ENCODE measurements at places on chromosomes 7 and 10.

- DNase-seq = no peak
Measured at GRCh38 chr7:81611040-81611439, 158.8 kb downstream of the HGF start.

DNA sequence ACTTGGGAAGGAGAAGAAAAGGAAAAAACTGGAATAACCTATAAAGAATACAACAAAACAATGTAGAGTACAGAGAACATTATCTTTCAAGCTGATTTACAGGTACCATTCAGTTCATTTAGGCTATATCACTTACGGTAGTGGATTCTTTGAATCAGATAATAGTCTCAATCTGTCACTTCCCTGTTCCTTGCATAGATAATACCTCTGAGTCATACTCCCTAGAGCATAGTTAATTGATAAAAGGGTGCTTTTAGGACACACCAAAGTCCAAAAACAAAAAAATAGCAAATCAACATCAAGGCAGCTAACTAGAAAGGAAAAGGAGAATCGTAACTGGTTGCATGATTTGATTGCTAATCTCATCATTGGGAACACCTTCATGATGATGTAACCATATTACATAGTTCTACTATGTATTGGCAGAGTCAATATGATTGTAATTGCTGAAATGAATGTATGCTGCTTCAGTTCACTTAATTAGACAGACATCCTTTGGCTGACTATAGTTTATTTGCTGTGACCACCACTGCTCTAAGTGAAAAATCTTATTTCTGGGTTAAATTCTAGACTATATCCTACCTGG, 844.4 kb downstream of the GATA3 start:
- no peak for DNase-seq

GRCh38 chr7:131583430-131583829, 27.0 kb upstream of the PODXL start:
- no peak for DNase-seq

DNA sequence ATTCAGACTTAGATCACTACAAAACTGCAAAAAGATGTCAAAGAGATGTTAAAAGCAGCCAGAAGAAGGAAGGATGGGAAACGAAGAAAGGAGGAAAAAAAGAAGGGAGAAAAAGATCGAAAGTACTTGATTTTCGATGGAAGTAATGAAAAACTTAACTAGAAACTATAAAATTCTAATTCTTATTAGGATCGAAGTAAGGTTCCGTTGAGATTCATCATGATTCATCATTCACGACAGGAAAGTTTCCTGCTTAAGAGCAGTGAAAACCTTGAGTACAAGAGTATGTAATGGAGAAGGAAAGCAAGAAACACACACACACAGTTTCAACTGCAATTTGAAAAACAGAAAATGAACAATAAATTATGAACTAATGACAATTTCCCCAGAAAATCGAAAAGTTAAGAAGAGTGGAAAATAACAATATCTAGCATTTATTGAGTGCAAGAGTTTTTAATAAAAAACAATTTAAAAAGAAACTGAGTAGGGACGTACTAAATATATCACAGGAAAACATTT, 1.1 kb upstream of the ING3 start:
- no peak for DNase-seq

DNA sequence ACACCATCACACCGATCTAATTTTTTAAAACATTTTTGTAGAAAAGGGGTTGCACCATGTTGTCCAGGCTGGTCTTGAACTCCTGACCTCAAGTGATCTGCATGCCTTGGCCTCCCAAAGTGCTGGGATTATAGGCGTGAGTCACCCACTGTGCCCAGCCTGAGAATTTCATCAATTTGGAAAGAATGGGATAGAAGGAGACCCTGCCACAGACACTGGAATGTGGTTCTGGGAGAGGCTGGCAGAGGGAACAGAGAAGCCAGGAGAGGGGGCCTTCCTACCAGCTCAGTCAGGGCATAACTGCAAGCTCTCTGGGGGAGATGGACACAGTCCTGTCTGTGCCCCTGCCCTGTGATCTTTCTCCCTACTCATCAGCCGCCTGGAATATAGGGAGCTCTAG, 42.1 kb upstream of the MKRN1 start:
- DNase-seq = no peak

DNA sequence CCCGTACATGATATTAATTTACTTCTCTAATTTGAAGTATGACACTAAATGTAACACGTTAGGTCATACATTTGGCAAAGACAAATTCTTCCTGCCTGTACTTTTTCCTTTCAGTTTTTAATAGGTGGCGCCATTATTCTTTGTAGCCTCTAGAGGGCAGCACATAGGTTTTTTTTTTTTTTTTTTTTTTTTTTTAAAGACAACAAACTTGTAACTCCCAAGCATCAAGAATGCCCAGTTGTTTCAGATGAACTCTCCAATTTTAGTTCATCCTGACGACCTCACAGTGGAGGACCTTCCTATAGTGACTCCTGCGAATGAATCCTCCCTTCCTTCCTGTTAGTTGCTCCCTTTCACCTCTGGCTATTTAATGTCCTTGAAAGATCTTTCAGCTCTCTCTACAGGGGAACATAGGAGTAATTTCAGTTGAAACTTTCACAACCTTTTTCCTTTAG, 139.3 kb upstream of the HDAC9 start:
- DNase-seq = peak; percentile 34

DNA sequence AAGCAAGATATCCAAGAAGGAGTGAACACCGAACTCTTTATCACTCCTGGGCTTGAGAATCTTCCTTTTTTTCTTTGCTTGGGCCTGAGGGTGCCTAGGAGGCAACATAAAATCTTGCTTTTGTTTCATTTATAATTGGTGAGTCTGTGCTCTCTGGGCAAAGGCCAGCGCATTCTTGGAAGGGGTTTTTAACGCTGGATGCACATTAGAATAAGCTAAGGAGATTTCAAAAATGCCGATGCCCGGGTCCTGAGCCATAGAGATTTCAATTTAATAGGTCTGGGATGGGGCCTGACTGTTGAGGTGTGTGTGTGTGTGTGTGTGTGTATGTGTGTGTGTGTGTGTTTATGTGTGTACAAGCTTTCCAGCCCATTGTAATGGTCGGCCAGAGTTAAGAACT, 62.0 kb upstream of the SORCS3 start:
- DNase-seq = no peak

- no peak for DNase-seq
Measured at GRCh38 chr10:102919992-102920739, 2.1 kb downstream of the CNNM2 start.

GRCh38 chr7:70582927-70583895, 548.7 kb upstream of the GALNT17 start:
- DNase-seq = no peak

GRCh38 chr10:850093-850492, 81.4 kb downstream of the LARP4B start:
- DNase-seq = no peak

GRCh38 chr7:113561446-113561845, 357.4 kb downstream of the PPP1R3A start:
- DNase-seq = no peak

- DNase-seq = no peak
Measured at GRCh38 chr10:51170518-51171245, 96.4 kb downstream of the PRKG1 start.

DNA sequence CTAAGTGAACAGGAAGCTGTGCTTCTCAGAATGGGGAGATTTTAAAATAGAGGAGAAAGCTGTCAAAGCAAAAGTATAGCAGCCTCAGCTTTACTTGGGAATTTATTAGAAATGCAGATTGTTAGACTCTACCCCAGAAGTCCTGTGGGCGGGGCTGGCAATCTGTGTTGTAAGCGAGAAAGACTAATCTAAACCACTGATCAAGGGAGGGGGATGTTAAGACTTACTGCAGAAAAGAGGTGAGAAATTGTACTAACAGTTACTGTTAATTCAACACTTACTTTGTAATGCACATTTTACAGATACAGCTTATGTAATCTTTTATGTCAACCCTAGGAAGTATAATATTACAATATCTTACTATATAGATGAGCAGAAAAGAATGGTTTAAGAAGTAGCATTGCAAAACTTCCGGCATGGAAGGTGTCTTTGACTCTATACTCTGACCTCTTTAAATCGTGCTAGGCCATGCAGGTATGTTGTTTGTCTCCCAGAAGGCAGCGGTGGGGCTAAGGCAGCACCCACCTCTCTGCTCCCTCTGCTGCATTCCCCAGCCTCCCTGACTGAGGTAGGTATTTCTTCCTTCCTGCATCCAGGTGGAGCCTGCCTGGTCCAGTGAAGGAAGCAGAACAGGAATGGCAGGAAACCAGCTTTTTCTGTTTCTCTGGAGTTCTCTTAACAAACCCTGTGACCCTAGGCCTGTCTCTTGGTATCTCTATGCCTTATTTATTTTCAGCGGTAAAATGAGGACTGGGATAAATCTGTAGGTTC, 462.2 kb downstream of the AUTS2 start:
- DNase-seq = no peak

- DNase-seq = no peak
Measured at GRCh38 chr7:133815611-133816210, 311.4 kb upstream of the LRGUK start.

DNA sequence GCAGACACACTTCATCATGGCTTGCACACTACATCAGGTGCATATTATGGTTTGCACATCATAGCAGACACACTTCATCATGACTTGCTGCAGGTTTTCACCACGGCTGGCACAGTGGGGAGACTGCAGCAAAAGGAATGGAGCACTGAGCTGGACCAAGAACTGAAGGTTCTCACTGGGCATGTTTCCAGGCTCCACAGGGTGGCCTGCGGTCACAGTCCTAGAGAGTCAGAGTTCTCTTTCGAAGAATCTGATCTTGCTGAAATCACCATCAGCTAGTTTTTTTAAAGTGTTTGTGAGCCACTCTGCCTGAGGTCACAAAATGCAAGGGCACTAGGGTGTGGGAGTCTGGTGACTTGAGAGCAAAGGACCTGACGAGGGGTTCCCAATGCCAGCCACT, 140.4 kb upstream of the NPY start:
- no peak for DNase-seq

DNA sequence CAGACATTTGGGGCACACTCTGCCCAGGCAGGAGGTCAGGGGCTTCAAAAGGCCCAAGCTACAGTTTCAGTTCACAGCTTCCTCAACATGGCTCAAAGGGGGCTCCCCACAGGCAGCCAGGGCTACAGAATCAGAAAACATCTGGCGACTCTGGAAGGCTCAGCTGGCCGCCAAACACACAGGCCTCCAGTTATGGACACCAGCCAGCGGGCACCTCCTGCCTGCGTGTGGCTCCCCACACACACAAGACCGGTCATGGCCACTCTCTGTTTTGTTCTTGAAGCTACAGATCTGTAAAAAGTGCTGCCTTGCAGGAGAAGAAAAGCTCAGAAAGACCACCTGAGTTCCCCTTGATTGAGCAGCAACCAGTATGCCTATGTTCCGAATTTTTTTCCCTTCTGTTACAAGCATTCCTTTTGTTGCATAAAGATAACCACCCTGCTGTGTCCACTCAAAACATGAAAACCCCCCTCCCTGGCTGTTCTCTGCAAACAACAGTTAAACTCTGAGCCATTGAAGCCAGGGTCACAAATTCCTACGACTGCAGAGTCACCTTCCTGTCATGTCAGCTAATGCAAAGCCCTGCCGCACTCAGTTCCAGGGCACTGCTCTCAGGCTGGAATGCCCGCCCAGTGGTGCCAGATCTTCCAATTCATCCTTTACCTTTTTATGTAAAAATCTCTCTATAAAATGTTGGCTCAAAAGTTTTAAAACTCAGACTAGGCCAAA, 33.6 kb downstream of the VSTM4 start:
- DNase-seq = no peak

GRCh38 chr7:133303931-133304330, 51.1 kb downstream of the EXOC4 start:
- DNase-seq = no peak

- DNase-seq = no peak
Measured at GRCh38 chr10:121591186-121591585, 7.1 kb downstream of the FGFR2 start.

- DNase-seq = no peak
Measured at GRCh38 chr7:104255194-104255593, 47.4 kb upstream of the ORC5 start.

DNA sequence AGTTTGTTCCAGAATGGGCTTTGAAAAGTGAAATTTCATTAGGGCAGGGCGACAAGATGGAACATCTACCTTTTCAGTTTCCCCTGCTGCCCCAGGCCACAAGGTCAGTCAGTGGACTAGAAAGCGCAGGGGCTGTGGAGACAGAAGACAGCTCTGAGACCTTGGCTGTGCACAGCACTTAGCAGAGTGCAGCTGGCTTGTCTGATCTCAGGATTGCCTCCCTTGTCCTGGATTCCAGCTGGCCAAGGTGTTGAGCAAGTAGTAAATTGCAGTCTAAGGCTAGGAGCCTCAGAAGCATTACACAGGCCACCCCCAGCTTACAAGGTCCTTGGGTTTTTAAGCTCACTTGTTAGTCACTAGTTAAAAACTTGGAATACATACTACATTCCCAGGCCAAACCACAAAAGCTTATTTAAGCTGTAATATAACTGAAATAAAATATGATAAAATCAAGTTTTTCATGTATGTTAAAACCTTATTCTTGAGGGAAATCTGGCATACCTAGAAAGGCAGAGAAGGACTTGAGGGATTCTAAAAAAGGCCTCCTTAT, 67.3 kb upstream of the NPY start:
- DNase-seq = no peak

DNA sequence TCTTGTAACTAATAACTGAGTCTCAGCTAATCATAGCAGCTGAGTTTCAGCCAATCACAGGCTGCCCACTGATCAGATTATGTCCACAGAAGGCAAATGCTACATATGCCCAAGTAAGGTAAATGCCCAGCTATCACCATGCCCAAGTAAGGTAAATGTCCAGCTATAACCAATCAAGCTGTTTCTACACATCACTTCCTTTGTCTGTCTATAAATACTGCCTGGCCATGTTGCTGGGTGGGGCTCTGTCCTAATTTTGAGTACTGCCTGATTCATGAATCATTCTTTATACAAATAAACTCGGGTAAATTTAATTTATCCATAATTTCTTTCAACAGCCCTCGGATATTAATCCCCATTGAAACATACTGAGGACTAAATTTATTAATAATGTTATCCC, 312.4 kb downstream of the CACNA2D1 start:
- DNase-seq = no peak

DNA sequence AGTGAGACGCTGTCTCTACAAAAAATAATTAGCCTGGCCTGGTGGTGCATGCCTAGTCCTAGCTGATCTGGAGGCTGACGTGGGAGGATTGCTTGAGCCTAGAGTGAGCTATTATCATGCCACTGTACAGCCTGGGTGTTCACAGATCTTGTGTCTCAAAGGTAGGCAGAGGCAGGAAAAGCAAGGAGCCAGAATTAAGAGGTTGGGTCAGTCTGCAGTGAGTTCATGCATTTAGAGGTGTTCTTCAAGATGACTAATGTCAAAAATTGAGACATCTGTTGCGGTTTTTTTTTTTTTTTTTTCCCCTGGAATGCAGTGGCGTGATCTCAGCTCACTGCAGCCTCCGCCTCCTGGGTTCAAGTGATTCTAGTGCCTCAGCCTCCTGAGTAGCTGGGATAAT, 5.4 kb downstream of the PPIA start:
- no peak for DNase-seq

- DNase-seq = no peak
Measured at GRCh38 chr10:84076047-84076388, 63.3 kb upstream of the GHITM start.

DNA sequence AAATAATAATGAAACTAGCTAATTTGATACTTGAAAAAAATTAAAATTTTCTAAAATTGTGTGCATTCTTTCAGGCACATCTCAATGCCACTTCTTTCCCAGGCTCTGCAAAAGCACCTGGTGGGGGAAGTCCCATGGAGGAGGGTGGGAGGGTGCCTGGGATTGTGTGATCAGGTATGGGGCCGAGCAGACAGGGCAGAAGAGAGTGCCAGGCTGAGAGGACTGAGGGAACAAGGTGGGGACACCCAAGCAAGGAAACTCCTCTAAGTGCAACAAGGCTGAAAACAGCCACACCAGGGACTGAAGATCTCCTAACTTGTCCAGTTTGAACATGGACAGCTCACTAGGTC, 13.8 kb downstream of the PARP12 start:
- no peak for DNase-seq

Data from midbrain (tissue), 1 donor.